ENCODE measurements at places on chromosomes 6 and 20. TPM values are rescaled to one million over a fixed set of nuclear protein-coding genes. Genes with fewer than 3 reads are reported as not detected.

The EYA2 gene
- total RNA-seq = 0.30 TPM

The GNAS-AS1 gene
- total RNA-seq = not detected

The NKX2-4 gene
- not detected for total RNA-seq

The GSTA2 gene
- total RNA-seq = not detected

The PXDC1 gene
- total RNA-seq = 77.2 TPM

The HELZ2 gene
- 12.5 TPM for total RNA-seq

The DACT2 gene
- total RNA-seq = 2.0 TPM

The SAMD5 gene
- total RNA-seq = 1.4 TPM

DNA sequence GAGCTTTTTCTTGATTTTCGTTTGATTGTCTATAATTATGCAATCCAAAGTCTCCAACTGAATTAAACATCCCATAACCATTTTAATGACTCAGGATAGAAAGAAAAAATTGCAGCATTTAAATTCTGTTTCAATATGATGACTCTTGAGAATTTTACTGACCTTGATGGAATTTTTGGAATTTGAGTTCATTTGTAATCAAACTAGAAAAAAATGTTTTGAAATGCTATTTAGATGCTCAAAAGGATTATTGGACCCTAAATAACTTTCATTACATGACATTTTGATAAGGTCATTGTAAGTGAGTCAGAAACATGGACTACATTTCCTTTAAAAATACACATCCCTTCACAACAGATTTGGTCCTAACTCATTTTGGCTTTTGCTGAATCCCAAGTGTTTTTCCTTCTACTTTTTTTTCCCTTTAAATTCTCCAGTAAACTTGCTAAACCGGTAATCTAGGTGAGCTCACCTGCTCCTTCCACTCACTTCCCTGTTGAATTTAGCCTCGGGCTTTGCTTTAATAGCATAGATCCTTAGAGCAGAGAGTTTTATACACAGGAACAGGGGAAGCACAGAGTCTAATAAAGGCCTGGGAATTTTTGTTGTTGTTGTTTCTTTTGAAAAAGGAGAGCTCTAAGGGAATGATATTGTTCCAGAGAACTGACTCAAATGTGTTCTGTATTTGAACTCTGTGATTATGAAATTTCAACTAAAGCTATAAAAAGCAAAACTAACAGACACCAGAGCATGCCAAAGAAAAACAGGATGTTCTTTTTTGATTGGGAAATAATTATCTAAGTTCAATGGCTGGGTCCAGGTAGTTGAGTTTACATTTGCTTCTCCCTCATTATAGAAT lies 1088.2 kb upstream of the CITED2 start:
- H3K27ac ChIP-seq = peak overlapping the region; percentile 52
- H3K4me1 ChIP-seq = no peaks in the 10 kb centered on the region
- H3K36me3 ChIP-seq = no peaks in the 10 kb centered on the region
- no peak for DNase-seq
- H3K27me3 ChIP-seq = no peaks in the 10 kb centered on the region

DNA sequence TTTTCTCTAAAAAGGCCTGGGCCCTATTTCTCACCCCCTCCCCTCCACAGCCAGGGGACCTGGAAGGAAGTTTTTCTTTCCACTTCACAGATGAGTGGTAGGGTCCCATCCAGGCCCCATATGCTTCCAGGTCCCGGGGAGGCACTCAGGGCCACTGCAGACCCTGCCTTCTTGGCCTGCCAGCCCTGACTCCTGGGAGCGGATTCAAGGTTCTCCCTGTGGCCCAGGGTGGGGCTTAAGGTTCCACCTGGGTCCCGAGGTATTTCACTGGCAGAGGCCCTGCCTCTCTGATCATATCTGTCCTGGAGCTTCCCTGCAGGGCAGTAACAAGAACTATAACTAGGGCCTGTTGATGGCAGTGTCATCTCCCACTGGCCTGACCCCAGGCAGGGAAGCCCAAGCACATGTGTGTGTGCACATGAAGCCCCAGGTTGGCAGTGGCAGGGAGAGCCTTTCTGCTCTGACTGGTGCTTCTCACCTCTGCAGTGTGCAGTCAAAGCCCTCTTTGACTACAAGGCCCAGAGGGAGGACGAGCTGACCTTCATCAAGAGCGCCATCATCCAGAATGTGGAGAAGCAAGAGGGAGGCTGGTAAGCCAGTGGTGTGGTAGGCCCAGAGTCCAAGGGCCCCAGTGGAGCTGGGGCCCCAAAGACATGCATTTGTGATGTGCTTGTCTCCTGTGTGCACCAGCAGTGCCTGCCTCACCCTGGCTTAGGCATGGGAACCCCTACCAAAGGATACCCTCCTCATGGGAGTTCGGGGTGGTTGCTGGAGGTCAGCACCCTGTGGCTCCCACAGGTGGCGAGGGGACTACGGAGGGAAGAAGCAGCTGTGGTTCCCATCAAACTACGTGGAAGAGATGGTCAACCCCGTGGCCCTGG lies 31.2 kb downstream of the PLCG1 start:
- H3K27ac ChIP-seq = no peak overlapping the region
- H3K4me1 ChIP-seq = no peaks in the 10 kb centered on the region

DNA sequence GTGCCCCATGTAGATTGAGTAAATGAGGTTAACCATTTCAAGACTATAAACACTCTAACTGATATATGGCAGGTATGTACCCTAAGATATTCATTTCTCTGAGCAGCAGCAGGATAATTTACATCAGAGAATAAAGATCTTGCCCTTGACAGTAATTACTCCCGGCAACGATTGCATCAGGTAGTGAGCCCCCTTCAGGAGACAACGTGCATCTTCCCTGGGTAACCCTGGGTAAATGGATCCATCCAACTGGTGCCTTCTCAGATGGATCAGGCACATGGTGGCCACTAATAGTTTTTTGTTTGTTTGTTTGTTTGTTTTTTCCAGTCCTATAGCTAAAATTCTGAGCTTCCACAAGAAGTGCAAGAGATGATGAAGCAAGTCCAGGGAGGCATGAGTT lies 469.4 kb upstream of the SLC35B3 start:
- no peaks in the 10 kb centered on the region for H3K36me3 ChIP-seq
- no peak overlapping the region for H3K4me3 ChIP-seq
- no peaks in the 10 kb centered on the region for H3K4me1 ChIP-seq
- no peaks in the 10 kb centered on the region for H3K27me3 ChIP-seq

GRCh38 chr20:32674362-32674789 lies 635 bp upstream of the C20orf203 start:
- no peak for DNase-seq
- no peak overlapping the region for H3K4me3 ChIP-seq
- no peaks in the 10 kb centered on the region for H3K27me3 ChIP-seq
- H3K36me3 ChIP-seq = no peaks in the 10 kb centered on the region
- no peaks in the 10 kb centered on the region for H3K4me1 ChIP-seq

- H3K27me3 ChIP-seq = no peaks in the 10 kb centered on the region
- no peaks in the 10 kb centered on the region for H3K36me3 ChIP-seq
- H3K4me1 ChIP-seq = no peaks in the 10 kb centered on the region
- no peak overlapping the region for H3K27ac ChIP-seq
- no peak overlapping the region for H3K4me3 ChIP-seq
- DNase-seq = no peak
Observed at GRCh38 chr6:129874837-129875236, 13.7 kb upstream of the TMEM244 start.

- no peaks in the 10 kb centered on the region for H3K36me3 ChIP-seq
- H3K4me1 ChIP-seq = peaks cover 20% of the 10 kb centered on the region
- peaks cover 5% of the 10 kb centered on the region for H3K27me3 ChIP-seq
- no peak overlapping the region for H3K4me3 ChIP-seq
- H3K27ac ChIP-seq = no peak overlapping the region
Observed at GRCh38 chr20:63255931-63256704, 1.9 kb upstream of the NKAIN4 start.

GRCh38 chr6:5506597-5506996 lies 245.3 kb downstream of the FARS2 start:
- H3K4me1 ChIP-seq = no peaks in the 10 kb centered on the region
- no peaks in the 10 kb centered on the region for H3K27me3 ChIP-seq
- no peak overlapping the region for H3K4me3 ChIP-seq
- H3K36me3 ChIP-seq = no peaks in the 10 kb centered on the region

DNA sequence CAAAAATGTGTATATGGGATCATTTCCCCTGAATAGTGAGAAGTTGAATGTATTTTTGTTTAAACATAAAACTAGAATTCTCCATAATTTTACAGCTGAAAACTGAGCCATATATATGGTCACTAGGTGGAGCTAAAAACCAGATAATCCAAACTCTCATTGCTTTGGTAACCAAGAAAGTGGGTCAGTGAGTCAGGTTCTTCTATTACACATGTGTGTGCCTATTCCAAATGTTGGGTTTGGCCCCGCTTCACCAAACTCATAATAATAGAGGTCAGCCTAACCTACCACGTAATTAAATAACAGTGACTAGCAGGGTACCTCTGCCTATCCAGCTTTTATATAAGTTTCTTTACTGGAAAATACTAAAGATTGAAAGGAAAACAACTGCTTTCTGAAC lies 19.3 kb upstream of the RNGTT start:
- peak; percentile 77 for DNase-seq
- H3K4me3 ChIP-seq = no peak overlapping the region
- H3K27ac ChIP-seq = no peak overlapping the region
- no peaks in the 10 kb centered on the region for H3K27me3 ChIP-seq
- H3K4me1 ChIP-seq = peaks cover 7% of the 10 kb centered on the region
- no peaks in the 10 kb centered on the region for H3K36me3 ChIP-seq

DNA sequence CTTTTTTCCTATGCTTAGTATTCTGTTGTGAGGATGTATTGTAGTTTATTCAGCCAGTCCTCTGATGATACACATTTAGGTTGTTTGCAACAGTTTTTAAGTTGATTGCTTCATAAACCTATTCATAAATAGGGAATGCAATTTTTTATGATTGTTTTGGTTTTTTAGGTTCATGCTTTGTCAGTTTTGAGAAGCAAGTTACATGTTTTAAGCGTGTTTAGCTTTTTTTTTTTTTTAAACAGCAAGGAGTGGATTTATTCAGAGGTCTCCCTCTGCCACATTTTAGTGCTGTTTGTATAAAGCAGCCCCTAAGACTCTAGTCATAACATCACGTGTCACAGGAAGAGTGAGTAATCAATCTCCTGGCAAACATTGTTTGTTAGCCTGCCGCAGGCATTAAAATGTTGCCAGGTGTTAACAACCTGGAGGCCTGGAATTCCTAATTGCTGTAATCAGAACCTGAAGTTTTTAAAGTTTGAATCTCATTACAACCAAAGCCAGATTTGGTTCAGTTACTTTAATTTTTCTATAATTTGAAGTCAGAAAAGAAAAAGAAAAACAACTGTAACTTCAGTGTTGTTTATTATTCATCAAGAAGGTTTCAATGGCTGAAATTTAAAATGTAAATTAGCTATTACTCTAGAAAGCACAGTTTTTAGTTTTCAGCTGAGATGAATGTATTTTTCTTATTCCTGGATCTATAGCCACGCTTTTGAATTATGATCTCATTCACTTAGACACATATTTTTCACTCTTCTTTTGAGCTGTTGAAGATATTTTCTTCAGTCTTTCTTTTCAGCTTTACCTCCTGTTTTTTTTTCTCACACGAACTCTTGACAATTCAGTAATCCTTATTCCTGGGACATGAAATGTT lies 59.2 kb downstream of the KCNS1 start:
- no peak overlapping the region for H3K4me3 ChIP-seq
- H3K4me1 ChIP-seq = no peaks in the 10 kb centered on the region
- no peaks in the 10 kb centered on the region for H3K36me3 ChIP-seq
- H3K27ac ChIP-seq = no peak overlapping the region
- DNase-seq = no peak

- H3K4me1 ChIP-seq = no peaks in the 10 kb centered on the region
- no peaks in the 10 kb centered on the region for H3K36me3 ChIP-seq
- no peak overlapping the region for H3K4me3 ChIP-seq
- H3K27ac ChIP-seq = no peak overlapping the region
Observed at GRCh38 chr6:73145690-73146089, 79.6 kb downstream of the KHDC1L start.

DNA sequence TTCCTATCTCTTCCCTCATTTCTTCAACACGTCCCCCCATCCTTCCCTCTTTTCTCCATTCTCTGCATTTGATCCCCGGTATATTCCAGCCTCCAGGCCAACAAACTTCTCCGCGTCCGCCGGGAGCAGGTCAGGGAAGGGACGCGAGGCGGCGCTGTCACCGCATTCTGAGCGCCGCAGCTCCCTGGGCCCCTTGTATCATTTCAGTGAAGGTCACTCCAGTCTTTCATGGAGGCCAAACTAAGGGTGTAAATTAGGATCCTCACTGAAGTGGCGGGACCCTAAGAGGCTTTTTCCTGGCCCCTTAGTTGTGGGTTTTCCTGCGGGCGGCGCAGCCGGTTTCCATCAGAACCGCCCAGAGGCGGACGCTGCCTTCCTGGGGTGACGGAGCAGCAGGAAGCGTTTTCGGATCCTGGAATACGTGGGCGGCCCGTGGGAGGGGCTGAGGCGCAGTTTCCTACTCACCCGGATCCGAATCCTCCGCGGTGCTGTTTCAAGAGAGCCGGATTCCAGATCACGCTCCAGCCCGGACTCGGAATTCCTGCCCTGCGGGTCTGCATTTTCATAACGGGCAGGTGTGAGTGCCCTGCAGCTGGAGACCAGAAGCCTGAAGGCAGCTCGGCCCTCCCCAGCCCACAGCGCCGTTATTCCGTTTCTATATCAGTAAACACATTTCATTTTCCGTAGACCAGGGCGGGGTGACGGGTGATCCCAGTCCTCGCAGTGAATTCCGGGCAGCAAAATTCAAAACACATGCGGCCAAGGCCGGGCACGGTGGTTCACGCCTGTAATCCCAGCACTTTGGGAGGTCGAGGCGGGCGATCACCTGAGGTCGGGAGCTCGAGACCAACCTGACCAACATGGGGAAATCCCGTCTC lies 3.6 kb upstream of the MICA start:
- peak overlapping the region; percentile 99 for H3K27ac ChIP-seq
- H3K4me1 ChIP-seq = no peaks in the 10 kb centered on the region
- H3K4me3 ChIP-seq = peak overlapping the region; percentile 83
- peak; percentile 95 for DNase-seq
- H3K36me3 ChIP-seq = no peaks in the 10 kb centered on the region

GRCh38 chr20:19881080-19881840 lies 123.2 kb downstream of the RIN2 start:
- no peak for DNase-seq
- H3K4me3 ChIP-seq = no peak overlapping the region
- H3K36me3 ChIP-seq = no peaks in the 10 kb centered on the region
- no peak overlapping the region for H3K27ac ChIP-seq
- H3K4me1 ChIP-seq = peaks cover 20% of the 10 kb centered on the region
- no peaks in the 10 kb centered on the region for H3K27me3 ChIP-seq

All from right atrium auricular region (tissue), 2 donors.